Forelimb muscle (tissue), 1 donor: ENCODE measurements at places on chromosomes 2 and 18. TPM values are rescaled to one million over a fixed set of nuclear protein-coding genes. Genes with fewer than 3 reads are reported as not detected.

The KRTCAP3 gene
- polyA plus RNA-seq: 1.8 TPM

The G6PC2 gene
- polyA plus RNA-seq: not detected

The ARHGAP15 gene
- 8.1 TPM for polyA plus RNA-seq

The PSMA8 gene
- polyA plus RNA-seq: not detected

The C1QL2 gene
- not detected for polyA plus RNA-seq
